ENCODE measurements at places on chromosomes 16 and 17. TPM values are rescaled to one million over a fixed set of nuclear protein-coding genes. Genes with fewer than 3 reads are reported as not detected.

DNA sequence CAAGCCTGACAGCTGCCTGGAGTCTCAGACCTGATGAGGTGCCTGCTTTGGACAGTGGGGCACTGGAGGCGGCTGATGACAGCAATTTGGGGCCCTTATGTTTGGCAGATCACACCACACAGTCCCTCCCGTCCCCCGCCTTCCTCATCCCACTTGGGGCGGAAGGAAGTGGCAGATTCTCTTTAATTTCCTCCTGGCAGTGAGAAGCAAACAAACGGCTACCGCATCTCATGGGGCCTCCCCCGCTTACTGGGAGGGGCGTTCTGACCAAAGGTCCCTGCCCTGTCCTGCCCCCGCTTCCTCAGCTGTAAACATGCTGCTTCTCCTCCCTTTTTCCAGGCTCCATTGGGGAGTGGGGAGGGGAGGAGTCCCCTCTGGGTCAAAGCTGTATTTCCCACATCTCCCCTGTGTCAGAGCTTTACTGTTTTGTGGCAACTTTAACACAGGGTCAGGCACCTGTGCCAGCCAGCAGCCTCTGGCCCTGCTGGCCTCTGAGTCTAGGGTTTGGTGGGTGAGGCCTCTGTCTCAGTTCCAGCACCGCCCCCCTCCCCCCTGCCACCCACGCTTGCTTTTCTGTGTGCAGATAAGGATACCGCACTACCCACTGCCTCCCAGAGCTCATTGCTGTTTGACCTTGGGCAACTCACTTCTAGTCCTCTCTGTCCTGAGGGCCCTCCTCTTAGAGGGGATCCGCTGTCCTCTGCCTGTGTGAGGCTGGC lies 5.4 kb upstream of the NFATC3 start:
- no peak for DNase-seq

GRCh38 chr17:80345321-80345720 lies 69.6 kb upstream of the ENDOV start:
- DNase-seq = no peak

DNA sequence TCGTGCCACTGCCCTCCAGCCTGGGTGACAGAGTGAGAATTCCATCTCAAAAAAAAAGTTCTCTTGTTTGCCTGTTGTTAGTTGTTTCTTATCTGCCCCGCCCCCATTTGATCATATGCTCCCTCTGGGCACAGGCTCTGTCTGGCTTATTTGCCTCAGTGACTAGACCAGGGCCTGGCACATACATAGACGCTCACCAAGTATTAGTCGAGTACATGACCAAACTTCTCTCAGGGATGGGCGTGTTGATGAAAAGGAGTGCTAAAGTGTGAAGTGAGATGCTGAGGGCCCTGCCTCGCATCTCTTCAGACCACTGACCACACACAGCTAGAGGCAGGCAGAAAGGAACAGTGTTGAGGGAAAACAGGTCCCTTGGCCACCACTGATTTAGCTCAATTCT lies 3.3 kb upstream of the HELZ start:
- no peak for DNase-seq

DNA sequence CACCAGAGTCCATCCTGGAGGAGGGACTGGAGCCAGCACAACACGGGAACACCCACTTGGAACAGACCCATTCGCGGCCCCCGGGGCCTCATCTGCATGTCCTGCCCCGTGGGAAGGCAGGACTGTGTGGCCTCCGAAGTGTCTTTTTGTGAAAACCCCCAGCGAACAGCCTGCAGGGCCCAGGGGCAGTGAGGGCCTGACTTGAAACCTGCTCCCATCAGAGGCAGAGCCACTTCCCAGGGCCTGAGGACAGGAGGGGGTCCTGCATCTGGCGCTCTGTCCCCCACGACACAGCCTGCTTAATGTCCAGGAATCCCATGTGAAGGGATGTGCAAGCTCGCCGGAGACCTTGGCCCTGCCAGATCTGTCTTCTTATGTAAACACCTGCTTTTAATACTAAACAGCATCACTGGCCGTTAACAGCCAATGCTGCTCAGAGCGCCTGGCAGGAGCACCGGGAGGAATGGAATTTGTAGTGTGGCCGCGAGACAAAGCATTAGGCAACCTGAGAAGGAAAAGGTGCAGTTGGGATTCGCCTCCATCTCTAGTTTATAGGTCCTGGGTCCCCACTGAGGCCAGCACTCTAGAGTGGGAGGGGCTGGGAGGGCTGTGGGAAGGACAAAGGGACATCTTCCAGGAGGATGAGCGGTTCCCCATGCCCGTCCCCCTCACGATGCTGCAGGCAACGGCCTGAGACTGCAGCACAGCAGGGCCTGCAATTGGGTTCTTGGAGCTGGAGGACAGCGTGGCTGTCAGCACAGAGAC lies 9.6 kb upstream of the EVPL start:
- no peak for DNase-seq

DNA sequence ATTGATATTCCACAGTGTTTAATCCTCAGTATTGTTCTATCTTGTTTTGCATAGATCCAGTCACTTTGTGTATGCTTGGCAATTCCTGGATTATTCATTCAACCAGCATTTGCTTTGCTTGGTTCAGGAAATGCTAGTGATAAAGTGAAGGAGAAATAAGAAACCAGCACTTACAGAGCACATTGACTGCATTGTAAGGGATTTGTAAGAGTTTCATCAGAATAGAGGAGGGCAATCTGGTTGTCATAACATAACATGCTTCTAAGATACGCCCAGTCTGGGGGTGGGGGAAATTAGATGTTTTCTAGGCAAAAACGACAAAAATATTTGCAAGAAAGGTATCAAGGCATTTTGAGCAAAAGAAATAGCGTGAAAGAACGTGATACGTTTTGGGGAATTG lies 40.4 kb downstream of the TNRC6A start:
- DNase-seq = peak; percentile 26

GRCh38 chr16:5762362-5762761 lies 664.8 kb upstream of the EEF2KMT start:
- DNase-seq = no peak

- no peak for DNase-seq
Observed at GRCh38 chr16:17568239-17568638, 97.5 kb upstream of the XYLT1 start.

DNA sequence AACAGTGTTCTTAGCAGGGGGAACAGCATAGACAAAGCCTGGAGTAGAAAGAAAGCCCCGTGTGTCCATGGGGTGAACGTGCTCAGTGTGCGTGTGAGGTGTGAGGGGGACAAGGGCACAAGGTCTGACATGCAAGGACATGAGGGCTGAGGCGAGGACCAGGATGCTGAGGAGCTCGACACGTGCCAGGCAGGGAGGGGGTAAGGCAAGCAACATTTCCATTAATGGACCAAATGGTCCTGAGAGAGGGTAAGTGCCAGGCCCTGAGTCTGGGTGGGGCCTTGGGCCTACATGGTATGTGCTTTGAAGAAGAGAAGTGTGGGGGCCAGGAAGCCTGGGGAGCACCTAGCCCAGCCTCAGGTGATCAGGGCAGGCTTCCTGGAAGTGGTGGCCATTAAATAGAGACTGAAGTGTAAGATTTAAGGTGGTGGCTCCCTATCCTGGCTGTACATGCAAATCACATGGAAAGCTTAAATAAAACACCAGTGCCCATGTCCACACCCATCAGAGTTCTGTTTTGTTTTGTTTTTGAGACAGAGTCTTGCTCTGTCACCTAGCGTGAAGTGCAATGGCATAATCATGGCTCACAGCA lies 29.3 kb downstream of the ADCY7 start:
- DNase-seq = no peak

DNA sequence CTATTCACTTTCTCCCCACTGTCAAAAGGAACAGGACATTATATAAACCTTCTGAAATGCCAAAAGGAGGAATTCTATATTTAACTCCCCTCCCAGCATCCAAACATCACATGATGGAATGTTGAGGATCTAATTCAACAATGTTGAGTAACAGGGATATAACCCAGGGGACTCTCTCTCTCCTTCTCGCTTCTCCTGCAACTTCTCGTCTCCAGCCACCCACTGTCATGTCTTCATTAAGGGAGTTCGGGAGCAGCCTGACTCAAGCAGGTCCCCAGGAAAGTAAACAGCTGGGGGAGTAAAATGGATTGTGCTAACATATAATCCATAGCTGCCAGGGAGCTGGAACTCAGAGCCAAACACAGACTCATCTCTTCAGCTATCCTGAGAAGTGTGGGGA lies 51.7 kb downstream of the GRIN2A start:
- no peak for DNase-seq

- peak; percentile 14 for DNase-seq
Observed at GRCh38 chr16:27486344-27486743, 63.4 kb downstream of the GTF3C1 start.

DNA sequence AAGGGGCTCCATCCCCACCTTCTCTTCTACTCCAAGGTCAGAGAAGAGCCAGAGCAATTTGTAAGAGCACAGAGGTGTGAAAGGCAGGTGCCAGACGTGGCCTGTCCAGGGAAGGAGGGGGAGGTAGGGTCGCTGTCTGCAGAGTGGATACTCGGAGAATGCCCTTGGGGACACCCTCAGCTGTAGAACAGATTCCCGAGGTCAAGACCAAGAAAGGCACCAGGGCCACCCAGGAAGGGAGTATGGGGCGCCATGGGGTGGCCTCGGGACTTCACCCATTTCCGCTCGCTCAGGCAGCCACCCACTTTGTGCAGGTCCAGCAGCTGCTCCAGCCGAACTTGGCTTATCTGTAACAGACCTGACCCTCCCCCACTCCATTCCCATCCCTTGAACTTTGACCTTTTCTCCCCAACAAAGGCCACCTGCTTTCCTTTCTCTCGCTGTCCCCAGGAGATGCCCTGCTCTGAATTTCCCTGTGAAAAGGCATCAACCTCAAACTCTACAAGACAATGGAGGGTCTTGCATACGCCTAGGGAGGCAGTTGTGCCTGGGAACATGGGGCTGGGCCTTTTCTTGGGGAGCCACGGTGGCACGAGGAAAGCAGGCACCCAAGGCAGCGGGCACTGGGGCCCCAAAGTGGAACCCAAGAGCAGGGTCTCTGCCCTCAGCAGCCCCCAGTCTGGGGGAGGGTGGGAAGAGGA lies 11.3 kb upstream of the AXIN2 start:
- no peak for DNase-seq

GRCh38 chr17:82216301-82217119 lies 3.9 kb upstream of the CCDC57 start:
- no peak for DNase-seq

- no peak for DNase-seq
Observed at GRCh38 chr16:86321491-86321890, 188.8 kb upstream of the FOXF1 start.

GRCh38 chr17:82536512-82537201 lies 17.1 kb downstream of the FOXK2 start:
- DNase-seq = peak; percentile 12

GRCh38 chr16:64008131-64008530 lies 1113.7 kb downstream of the CDH11 start:
- no peak for DNase-seq

DNA sequence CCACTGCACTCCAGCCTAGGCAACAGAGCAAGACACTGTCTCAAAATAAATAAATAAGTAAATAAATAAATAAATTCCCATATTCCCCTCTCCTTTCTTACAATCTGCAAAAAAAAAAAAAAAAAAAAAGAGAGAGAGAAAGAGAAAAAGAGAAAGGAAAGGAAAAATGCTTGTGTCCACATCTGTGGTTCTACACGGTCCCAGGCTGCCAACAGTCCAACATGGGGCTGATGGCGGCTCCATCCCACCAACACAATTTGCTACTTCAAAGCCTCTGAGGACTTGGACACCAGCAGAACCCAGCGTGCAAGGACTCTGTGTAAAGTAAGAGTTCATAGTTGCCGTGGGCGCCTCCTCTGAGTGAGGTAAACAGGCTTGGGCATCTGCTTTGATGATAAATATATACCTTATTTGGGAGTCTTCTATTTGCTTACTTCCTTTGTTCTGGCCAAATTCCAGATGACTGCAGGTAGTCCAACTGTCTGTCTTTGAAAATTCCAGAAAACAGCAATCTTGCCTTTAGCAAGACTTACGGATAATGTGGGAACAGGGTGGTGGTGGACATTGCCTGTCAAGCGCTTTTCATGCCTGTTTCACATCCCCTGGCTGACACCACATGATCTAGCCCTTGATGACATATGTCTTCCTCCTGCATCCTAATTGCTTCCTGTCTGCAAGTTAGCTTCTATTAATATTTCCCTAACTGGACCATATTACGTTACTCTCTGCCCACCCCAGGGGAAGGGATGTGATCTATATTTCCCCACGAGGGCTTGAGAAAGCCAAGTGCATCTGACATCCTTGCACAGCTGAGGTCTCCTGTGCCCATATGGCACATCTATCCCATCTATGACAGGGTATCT lies 10.1 kb downstream of the LITAF start:
- DNase-seq = no peak

- DNase-seq = no peak
Observed at GRCh38 chr16:74271872-74272271, 24.7 kb upstream of the PSMD7 start.

- no peak for DNase-seq
Observed at GRCh38 chr16:62805221-62805857, 769.1 kb upstream of the CDH8 start.

The KRT12 gene
- total RNA-seq = not detected

The HES7 gene
- total RNA-seq = 1.7 TPM

The PABPN1L gene
- not detected for total RNA-seq

The ZNF594 gene
- 20.7 TPM for total RNA-seq

The TMEM208 gene
- total RNA-seq = 38.2 TPM

The FAM117A gene
- total RNA-seq = 10.8 TPM

The TMIGD1 gene
- not detected for total RNA-seq

The OR1D2 gene
- total RNA-seq = not detected

The CNTNAP4 gene
- total RNA-seq = not detected

The NLK gene
- 23.8 TPM for total RNA-seq

The GRB7 gene
- total RNA-seq = 0.63 TPM

The ASPHD1 gene
- total RNA-seq = 2.5 TPM

The MYH2 gene
- total RNA-seq = 1.9 TPM

The KDM6B gene
- total RNA-seq = 51.1 TPM

The MT1M gene
- not detected for total RNA-seq

The TBC1D3 gene
- not detected for total RNA-seq
